Cerebellum (tissue), 4 donors: ENCODE measurements at places on chromosomes 12 and 14.

GRCh38 chr12:127411166-127411915, 855.6 kb upstream of the TMEM132C start:
- DNase-seq: no peak

GRCh38 chr14:26808407-26808806, 210.6 kb upstream of the NOVA1 start:
- DNase-seq: no peak

DNA sequence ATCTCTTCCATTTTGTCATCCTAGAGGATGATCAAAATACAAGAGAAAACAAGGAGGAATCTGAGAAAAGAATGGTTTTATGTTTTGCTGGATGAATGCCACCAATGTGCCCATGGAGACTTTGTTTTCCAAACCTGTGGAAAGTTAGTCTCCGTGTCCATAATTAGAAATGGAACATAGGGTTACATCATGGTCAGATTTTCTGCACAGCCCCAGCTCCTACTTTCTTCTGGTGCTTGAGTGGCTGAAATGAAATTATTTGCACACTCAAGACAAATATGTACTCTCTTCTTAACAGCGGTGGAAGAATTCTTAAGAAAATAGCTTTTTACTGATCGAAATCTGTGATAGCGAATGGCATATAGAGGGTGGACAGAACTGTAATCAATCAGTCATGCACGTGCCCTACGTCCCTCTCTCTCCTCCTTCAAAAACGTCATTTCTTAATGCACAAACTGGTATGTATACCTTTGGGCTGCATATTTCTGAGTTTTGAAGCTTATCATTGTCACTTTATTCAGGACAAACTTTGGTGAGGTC, 825.2 kb downstream of the AACS start:
- no peak for DNase-seq

GRCh38 chr12:62763312-62763711, 171.6 kb downstream of the PPM1H start:
- DNase-seq: no peak

GRCh38 chr12:120125792-120126634, 9.5 kb upstream of the RAB35 start:
- no peak for DNase-seq

GRCh38 chr14:89723930-89724627, 230.5 kb downstream of the EFCAB11 start:
- DNase-seq: no peak

DNA sequence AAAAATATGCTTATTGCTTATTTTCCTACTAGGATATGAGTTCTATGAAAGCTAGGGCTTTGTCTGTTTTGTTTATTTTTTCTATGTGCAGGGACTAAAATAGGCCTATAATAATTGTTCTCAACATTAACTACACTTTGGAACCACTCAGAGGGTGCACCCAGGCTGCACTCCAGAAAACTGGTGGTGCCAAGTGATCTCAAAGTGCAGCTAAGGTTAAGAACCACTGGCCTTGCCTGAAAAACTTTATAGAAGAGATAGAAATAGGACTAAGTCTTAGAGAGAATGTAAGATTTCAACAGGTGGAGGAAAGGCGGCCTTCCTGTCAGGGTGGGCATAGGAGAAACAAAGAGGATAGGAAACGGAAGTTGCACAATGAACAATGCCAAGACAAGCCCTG, 37.7 kb upstream of the NR1H4 start:
- DNase-seq: no peak

DNA sequence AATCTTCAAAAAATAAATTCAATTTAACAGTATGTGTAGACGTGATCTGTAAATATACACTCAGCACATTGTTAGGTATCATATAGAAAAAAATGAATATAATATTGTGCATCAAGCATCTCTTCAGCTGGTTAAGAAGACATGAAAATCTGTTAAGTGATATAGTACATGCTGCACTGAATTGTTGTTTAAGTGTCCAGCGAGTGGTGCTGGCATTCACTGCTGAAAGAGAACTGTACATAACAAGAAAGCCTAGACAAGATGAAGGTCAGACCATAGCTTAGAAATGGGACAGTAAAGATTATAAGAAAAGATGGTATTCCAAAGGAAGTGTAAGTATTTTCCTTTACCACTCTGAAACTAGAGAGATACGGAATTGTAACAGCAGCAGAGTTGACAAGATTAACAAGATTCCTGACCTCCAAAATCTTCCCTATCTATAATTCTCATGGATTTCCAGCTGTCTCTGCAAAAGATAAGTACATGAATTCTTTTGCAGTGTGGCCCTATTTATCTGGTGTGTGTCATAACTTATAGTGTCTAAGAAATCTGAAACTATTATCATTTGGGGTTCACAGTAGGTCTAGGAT, 198.6 kb downstream of the FLRT2 start:
- no peak for DNase-seq

DNA sequence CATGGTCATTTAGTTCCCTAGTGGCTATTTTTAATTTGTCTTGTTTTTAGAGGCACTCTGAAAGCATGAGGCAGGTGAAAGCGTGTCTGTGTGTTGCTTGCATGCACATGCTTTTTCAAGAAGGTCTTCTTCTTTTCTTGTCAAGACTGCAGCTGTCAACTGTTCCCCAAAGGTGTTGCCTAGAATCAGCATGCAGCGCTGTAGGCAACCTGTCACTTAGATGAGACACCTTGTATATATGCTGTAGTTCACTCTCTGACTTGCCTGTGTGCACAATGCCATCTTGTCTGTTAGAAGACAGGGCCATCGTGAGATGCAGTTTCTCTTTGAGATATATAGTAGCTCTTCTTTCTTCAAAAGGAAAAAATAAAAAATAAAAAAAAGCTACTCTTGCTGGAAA, 885.7 kb downstream of the DIO2 start:
- DNase-seq: no peak
